ENCODE measurements at places on chromosomes 1 and 21. TPM values are rescaled to one million over a fixed set of nuclear protein-coding genes. Genes with fewer than 3 reads are reported as not detected.

GRCh38 chr1:36605942-36606640, 123.4 kb upstream of the CSF3R start:
- DNase-seq: no peak

GRCh38 chr1:15758953-15759661, 512 bp downstream of the FBLIM1 start:
- DNase-seq: no peak

DNA sequence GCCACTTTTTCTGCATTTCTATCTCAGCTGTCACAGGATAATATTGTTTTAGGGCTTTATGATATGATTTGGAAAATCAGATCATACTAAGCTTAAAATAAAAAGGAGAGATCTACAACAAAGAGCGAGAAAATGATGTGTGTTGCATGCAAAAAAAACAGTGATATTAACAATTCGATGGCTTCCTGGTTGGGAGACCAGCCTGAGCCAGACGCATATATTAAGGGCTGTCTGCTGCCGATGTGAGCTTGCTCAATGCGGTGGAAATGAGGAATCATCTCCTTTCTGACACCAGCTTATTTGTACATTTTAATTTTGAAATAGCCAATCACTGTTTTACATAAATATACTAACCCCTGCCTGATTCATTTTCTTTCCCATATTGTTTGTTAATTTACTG, 862.6 kb downstream of the USP25 start:
- no peak for DNase-seq

The SLC9C2 gene
- total RNA-seq: not detected

- no peak for DNase-seq
Observed at GRCh38 chr1:5312293-5312674, 657.9 kb downstream of the AJAP1 start.

The OR2G3 gene
- total RNA-seq: not detected

- no peak for DNase-seq
Observed at GRCh38 chr1:59523745-59524450, 227.0 kb downstream of the FGGY start.

DNA sequence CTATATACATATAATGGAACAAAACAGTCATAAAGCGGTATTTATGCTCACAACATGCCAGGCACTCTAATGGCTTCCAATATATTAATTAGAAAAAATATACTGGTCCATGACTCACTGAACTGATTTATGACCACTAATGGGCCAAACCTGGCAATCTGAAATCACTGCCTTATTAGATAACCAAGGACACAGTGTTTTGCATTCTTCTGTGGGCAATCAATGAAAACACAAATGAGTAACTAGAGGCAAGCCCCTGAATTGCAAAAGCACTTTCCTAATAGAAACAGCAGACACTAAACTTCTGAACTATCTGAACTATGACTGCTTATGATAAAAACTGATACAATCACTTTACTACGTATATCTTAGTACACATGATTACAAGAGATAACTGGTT, 3.5 kb downstream of the GCLM start:
- no peak for DNase-seq

DNA sequence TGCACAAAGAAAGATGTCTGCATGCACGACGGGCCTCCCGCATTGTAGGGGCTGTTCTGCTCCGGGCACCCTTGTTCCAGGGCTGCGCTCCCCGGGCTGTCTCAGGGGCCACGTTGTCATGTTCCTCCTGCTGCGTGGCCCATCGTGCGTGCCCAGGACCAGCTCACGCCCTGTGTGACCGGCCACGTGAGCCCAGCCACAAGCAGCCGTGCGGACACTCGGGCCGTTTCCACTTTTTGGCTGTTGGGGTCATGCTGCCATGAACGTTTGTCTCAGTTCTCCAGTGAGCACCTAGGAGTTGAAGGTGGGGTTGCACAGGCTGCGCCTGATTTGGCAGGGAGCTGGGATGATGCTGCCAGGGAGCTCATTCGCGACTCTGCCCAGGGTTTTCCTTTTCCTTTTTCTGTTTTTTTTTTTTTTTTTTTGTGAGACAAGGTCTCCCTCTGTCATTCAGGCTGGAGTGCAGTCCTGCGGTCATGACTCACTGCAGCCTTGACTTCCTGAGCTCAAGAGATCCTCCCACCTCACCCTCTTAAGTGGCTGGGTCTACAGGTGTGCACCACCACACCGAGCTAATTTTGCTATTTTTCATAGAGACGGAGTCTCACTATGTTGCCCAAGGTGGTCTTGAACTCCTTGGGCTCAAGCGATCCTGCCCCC, 17.4 kb downstream of the PDXK start:
- no peak for DNase-seq
